ENCODE measurements at places on chromosomes 3 and 15.
A peak's percentile ranks its signal among the peaks of the same experiment; 100 is the strongest.

- DNase-seq = peak; percentile 32
Observed at GRCh38 chr3:151379083-151379734, 5.3 kb downstream of the P2RY12 start.

DNA sequence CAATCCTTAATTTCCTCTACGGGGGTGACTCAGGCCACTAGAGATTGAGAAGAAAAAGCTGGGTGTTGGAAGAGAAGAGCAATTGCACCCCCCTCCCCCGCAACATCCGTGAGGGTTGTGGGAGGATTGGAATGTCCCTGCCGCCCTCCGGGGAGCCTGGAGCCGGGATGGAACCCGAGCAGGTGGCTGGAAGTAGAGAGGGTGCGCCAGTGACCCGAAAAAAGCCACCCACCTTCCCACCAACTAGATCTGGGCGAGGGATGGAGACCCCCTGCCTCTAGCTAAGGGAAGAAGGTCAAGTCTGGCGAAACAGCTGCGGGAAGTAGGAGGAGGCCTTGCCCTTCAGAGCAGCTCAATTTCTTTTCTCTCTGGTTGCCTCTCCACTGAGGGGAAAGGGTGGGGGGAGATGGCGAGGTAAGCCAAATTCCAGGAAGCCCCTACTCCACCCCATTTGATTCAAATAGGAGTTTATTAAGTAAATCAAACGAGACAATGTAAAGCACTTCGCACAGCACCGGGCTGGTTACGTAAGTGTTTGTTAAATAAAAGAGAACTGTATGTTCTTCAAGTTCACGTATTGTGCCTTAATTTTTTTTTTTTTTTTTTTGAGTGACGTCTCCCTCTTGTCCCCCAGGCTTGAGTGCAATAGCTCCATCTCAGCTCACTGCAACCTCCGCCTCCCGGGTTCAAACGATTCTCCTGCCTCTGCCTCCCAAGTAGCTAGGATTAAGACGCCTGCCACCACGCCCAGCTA lies 1.1 kb upstream of the WWTR1 start:
- DNase-seq = peak; percentile 83

GRCh38 chr15:72797338-72797689 lies 13.8 kb upstream of the ADPGK start:
- DNase-seq = no peak

GRCh38 chr3:17946619-17947018 lies 204.2 kb upstream of the TBC1D5 start:
- no peak for DNase-seq

DNA sequence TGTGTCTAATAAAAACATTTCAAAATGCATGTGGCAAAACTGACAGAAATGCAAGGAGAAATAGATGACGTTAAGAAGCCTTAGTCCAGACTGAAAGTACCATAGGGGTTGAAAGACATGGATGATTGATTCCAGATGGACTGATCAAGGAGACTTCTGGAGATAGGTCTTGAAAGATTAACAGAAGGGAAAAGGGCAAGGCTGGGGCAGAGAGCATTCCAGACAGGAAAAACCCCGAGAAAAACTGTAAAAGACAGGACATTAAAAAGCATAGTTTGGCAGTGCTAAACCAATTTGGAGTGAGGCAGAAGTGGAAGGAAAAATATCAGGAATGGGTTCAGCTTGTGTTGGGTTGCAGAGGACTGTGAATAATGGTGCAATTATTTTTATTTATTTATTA lies 375.2 kb upstream of the SGO1 start:
- DNase-seq = peak; percentile 6

- peak; percentile 86 for DNase-seq
Observed at GRCh38 chr3:11532931-11533391, 110.8 kb downstream of the VGLL4 start.

GRCh38 chr15:92899601-92899947 lies 550 bp upstream of the CHD2 start:
- no peak for DNase-seq

GRCh38 chr3:54294214-54294613 lies 171.9 kb downstream of the CACNA2D3 start:
- no peak for DNase-seq

DNA sequence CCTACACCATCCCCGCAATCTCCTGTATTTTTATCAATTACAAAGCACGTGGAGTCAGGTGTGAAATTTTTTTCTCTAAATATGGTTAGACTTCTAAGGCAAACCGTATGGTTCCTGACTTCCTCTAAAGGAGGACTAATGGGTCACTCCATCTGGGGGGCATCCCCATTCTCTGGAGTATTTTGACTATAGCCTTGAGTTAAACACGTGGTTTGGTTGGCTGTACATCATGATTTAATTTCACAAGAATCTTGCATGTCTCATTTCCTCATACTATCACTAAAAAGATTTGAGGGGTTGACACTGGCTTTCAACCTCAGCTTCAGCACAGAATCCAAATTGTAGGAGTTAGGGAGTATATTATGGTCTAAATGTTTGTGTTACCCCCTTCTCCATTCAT lies 25.3 kb upstream of the ZNF770 start:
- peak; percentile 65 for DNase-seq

DNA sequence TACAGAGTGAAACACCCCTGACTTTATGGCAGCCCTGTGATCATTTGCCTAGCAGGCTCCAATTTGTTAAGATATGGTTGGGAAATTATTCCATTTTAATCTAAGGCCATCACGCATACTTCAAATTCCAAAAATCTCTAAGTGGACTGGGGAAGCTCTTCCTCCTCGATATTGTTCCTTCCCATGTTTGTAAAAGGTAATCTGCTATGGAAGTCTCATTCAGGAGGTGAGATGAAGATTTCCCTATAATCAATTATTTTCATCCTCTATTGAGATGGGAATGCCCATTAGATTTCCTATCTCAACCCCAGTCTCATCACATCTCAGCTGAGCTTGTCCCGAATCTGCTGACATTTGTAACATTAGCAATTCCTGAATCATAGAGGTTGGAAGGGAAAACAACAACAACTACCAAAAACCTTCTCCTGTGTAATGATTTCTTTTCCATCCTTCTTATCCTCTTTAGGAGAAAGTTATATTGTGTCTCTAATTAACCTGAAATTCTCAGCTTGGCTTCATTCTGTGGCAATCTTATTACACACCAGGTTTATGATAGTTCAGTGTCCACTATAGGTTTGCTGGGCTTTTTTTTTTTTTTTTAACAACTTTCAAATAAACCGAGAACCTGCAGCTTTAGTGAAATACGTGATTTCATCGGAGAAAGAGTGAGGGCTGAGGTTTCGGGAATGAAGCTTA lies 2.2 kb upstream of the NR2F2 start:
- DNase-seq = peak; percentile 58

DNA sequence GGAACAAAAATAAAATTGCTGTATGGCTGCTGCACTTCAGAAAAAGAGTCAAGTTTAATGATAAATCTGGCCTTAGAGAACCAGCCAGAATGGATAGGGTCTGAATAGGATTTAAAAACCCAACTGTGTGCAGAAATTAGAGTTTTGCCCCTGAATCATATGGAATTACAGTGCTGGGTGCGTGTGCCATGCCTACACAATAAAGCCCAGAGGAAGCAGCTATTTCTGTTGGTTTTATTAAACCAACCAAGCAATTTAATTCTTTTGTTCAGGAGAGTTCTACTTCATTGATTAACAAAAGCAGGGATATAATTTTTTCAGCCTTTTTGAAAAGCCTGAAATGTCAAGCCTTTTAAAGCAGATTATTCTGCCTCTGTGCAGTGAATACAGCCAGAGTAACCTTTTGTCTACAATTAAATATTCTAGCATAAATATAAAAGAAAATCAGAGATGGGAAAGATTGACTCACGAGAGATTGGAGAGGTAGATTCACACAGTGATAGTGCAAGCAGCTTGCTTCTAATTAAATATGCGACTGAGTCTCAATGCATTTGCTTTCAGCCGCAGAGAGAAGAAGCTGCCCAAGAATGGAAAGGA lies 66.7 kb upstream of the DNAJC19 start:
- no peak for DNase-seq

- no peak for DNase-seq
Observed at GRCh38 chr3:126550488-126551051, 8.2 kb downstream of the C3orf22 start.

GRCh38 chr15:100751585-100751984 lies 128.0 kb upstream of the ALDH1A3 start:
- no peak for DNase-seq

DNA sequence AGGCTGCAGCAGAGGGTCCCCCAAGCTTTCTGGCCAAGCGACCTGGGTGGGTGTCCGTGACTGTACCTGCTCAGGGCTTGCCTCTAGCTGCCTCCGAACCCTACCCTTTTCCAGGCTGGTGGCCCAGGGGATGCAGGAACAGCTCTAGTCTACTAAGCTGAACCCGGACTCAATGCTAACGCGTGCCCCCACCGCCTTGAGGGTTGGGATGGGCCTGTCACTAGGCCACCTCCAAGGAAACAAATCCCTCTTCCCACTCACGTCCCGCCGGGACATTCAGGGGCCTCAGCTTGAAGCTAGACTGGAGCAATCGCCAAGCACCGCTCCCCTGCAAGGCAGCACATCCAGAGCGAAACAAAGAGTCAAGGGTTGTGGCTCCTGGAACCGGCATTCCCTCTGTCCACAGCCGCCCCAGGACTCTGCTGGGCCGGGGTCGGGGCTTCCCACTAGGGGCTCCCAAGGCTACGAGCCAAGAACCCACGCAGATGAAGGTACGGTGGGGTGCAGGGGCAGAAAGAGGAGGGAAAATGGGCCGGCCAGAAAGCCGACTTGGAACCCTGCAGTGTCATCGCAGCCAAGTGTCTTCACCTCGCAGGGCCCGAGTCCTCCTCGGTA lies 2.9 kb downstream of the FBXL22 start:
- DNase-seq = no peak

DNA sequence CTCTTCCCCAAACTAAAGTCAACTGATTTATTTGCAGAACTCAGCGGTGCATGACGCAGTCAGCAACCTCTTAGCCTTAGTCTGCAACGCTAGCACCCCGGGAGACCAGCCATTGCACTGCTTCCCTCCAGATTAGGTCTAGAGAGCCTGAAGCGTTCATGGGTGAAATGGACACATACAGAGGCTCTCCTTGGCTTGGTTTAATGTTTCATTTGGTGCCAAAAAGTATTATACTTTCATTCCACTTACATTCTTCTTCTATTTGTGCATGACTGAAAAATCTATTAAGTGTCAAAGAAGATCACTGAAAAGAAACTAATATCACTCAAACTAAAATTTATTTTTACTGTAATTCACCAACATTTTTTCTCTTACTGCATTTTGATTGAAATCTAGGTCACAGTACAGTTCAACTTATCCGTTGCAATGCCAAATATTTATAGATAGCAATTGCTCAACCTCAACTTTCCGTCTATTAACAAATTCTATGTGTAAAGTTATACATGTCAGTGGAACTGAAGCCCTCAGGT lies 116.2 kb downstream of the ROBO1 start:
- DNase-seq = peak; percentile 72

GRCh38 chr3:14393440-14394106 lies 8.8 kb upstream of the SLC6A6 start:
- DNase-seq = no peak

GRCh38 chr3:54243056-54243931 lies 120.9 kb downstream of the CACNA2D3 start:
- no peak for DNase-seq

- DNase-seq = no peak
Observed at GRCh38 chr3:103499967-103500366, 1065.2 kb downstream of the ZPLD1 start.

GRCh38 chr3:189355481-189356201 lies 183.9 kb downstream of the TPRG1 start:
- DNase-seq = peak; percentile 84

DNA sequence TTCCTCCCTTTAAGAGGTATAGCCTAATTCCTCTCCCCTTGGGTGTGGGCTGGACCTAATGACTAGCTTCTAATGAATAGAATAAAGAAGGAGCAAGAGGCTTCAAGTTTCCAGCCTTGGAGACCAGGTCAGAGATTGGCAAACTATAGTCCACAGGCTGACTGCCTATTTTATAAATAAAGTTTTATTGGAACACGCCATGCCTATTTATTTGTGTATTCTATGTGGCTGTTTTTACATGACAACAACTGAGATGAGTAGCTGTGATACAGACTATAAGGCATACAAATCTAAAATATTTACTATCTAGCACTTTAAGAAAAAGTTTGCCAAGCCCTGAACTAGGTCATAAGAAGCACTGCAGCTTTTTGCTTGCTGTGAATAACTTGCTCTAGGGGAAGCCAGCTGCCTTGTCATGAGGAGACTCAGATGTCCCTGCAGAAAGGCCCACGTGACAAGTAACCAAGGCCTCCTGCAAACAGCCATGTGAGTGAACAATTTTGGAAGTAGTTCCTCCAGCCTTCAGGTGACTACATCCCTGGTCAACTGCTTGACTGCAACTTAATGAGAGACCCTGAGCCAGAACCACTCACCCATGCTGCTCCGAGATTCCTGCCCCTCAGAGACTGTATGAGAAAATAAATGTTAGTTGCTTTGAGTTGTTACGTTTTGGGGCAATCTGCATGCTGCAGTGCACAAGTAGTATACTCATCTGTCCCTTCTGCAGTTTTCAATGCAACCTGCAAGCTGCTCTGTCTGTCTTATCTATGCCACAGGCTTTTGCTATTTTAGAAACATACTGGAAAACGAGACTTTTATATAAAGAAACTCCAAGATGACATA lies 21.1 kb upstream of the MAP3K13 start:
- DNase-seq = no peak

DNA sequence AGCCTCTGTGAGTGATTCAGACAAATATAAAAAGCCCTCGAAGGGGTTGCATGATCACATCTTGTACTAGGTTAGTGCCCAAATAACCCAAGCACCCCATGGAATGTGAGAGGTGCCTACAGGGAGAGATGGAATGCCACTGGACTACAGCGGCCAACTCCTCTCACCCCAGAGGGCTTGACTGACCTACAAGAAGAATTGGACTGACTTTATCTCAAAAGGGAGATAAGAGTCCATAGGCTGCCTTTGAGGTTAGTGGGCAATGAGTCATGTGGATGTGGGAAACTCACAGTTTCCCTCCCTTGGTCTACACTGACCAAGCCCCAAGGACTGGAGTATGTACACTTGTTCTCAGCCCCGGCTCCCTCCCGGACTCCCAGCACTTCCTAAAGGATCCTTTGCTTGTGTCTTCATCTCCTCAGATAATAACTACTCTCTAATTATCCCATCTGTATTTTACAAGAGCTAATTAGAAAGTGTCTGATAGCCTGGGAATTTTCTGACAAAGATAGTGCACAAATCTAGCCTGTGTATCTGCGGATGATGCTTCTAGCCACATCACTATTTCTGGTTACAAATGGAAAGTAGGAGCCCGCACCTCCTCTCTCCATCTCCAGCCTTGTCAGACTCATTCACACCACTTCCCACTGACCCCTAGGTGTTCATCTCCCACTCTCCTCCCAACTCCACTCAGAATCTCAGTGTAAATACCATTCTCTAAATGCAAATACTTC lies 547.8 kb upstream of the TBL1XR1 start:
- peak; percentile 91 for DNase-seq

Data from iris pigment epithelial cell (primary cell).